ENCODE measurements at places on chromosomes 2 and 18.

DNA sequence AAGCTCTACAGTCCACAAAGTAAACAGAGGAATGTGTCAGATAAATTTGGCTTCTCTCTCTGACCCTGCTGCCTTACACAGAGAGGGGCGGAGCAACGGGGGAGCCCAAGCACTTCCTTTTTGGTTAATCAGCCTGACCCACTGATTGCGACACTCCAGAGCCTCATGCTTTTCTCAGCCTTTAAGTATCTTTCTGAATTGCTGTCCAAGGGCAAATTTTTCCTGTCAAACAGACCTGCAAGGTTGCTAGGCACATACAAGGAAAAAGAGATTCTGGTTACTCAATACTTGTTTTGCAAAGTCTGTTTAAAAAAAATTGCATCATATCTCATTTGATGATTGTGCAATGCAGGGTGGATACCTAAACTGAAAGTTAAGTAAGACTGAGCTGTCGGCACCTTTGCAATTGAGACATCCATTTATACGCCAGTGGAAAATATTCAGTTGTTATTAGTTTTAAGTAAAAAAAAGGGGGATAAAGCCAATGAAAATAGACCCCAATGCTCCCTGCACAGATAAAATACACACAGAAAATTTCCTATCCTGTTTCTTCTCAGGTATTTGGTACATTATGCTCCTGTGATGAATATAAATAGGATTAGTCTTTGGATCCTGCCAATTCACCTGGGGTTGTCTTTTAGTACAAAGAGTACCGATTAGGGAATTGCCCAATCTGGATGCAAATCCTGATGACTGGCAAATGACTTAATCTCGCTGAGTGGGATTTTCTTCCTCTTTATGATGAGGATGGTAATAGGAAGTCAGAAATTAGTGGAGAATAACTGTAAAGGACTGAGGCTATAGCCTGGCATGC is 260.2 kb upstream of the TRIB2 start:
- no peak for DNase-seq

DNA sequence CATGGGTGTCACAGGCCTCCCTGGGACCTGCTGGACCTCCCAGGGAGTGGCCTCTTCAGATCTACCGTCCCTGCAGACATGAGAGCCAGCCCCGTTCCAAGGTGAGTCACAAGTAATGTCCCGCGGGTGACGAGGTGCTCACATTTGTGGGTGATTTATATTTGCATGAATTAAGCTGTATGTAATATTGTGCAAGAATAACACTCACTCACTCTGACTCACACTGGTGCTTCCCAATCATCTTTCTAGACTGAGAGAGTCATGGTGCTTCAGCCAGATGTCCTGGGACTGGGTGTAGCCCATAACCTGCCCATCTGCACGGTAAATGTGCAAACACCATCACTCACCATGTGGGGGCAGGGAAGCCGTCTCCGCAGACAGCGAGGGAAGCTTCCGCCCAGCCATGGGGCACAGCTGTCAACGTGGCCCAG is 347.5 kb upstream of the SALL3 start:
- DNase-seq: no peak

GRCh38 chr2:112839407-112840067 is 3.0 kb upstream of the IL1B start:
- no peak for DNase-seq

- DNase-seq: no peak
Observed at GRCh38 chr2:30664761-30665358, 142.4 kb downstream of the CAPN13 start.

GRCh38 chr2:158325031-158325781 is 131.3 kb downstream of the CCDC148 start:
- DNase-seq: no peak

DNA sequence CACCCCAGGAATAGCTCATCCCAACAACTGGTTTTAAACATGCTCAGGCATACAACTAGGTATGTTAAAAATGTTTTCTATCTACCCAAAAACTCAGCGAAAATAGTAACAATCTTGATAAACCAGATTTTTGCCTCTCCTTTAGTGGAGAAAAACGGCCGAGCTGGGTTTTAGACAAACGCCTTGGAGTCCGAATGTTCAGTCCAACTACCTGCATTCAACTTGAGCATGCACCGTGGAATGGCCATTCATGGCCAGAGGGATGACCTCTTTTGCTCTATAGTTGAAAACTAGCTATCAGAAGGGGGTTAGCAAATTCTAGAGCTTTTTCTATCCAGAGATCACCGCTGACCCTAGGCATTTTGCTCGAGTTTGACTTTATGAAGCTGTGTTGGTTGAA is 30.8 kb downstream of the PDIA6 start:
- no peak for DNase-seq

GRCh38 chr2:10831400-10831985 is 18.9 kb upstream of the PDIA6 start:
- no peak for DNase-seq

DNA sequence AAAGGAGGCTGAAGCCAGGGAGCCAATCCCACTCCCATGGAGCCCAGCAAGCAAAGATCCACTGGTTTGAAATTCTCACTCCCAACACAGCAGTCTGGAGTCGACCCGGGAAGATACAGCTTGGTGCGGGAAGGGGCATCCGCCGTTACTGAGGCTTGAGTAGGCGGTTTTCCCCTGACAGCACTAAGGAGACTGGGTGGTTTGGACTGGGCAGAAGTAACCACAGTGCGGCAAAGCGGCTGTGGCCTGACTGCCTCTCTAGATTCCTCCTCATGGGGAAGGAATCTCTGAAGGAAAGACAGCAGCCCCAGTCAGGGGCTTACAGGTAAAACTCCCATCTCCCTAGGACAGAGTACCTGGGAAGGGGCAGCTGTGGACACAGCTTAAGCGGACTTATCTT is 261.6 kb upstream of the KYNU start:
- no peak for DNase-seq

- no peak for DNase-seq
Observed at GRCh38 chr18:77110400-77110799, 22.2 kb downstream of the MBP start.

GRCh38 chr2:48199070-48199469 is 292.8 kb upstream of the FBXO11 start:
- DNase-seq: no peak

- DNase-seq: no peak
Observed at GRCh38 chr2:52844701-52845423, 922.7 kb upstream of the CHAC2 start.

GRCh38 chr2:224222291-224222690 is 179.6 kb downstream of the FAM124B start:
- DNase-seq: peak; percentile 2

- DNase-seq: no peak
Observed at GRCh38 chr2:142100139-142100873, 30.5 kb downstream of the LRP1B start.

DNA sequence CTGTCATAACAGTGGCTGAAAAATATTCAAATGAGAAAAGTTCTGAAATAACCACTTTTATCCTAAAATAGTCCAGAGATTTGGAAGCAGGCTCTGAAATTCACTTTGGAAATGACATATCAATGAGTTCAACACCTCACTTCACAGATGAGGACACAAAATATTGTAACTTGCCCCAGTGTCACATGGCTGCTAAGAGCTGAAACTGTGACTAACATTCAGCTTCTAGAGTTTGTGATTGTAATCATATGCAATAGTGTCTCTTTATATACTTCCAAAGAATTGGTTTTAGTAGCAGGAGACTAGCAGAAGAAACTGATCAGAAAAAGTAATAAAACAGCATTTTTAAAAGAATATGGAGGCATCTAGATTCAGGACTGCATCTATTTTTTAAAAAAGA is 52.1 kb downstream of the SFT2D3 start:
- no peak for DNase-seq

- DNase-seq: no peak
Observed at GRCh38 chr18:48228301-48228715, 180.9 kb downstream of the ZBTB7C start.

DNA sequence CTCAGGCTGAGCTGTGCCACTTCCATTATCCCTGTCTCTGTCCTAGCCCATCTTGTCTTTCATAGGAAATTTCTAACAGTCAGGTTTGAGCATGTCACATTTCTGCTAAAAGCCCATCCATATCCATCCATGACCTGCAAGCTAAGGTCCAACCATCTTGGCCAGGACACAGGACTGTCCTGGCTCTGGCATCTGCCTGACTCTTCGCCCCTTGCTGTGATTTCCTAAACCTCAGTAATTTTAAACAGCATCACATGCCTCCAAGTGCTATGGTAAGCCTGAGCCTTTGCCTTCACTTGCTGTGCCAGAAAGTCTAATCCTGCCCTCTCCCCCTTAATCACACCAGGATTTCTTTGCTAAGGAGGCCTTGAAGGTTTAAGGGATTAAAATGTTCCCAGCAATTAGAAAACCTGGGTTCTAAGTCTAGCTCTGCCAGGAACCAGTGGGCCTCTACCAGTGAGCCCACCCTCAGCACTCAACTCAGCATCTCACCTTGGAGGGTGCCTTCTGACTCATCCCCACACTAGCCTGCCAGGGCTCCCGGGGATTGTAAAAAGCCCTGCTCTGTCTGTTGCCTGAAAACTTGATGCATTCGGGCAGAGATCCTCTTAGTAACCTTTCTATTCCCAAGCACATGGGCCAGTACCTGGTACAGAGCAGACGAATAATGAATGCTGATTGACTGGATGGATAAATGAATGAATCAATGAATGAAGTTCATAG is 411.0 kb downstream of the LRATD1 start:
- no peak for DNase-seq

- no peak for DNase-seq
Observed at GRCh38 chr2:108923019-108923700, 65.9 kb downstream of the EDAR start.

- no peak for DNase-seq
Observed at GRCh38 chr2:223090039-223090438, 38.0 kb downstream of the KCNE4 start.

DNA sequence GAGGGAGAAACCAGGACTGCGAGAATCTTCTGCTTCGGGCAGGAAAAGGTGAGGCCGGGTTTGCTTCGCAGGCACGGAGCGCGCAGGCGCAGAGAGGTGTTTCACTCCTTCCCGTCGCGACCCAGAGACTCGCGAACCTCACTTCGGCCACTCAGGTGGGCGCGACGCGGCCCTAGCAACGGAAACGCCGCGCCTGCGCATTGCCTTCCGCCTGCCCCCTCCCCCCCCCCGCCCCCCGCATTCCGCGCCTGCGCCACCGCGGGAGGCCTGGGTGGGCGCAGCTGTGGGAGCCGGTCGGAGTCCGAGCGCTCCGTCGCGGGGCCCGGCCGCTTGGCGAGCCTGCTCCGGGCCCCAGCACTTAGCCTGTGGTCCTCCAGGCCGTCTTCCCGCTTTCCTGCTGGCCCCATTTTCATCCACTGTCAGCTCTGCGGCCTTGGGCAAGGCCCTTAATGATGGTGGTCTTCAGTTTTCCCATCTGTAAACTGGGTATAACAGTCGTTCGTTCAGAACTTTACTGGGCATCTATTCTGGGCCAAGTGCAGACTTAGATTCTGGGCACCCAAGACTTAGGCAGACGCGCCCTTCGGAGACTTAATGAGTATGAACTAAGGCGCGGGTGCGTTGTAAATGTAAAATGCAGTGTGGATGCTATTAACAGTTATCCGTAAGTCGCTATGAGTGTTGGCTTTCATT is 62.1 kb upstream of the ACKR3 start:
- DNase-seq: peak; percentile 77

GRCh38 chr2:127776122-127776780 is 34.7 kb downstream of the WDR33 start:
- DNase-seq: no peak

- no peak for DNase-seq
Observed at GRCh38 chr2:5777131-5777535, 84.9 kb downstream of the SOX11 start.

DNA sequence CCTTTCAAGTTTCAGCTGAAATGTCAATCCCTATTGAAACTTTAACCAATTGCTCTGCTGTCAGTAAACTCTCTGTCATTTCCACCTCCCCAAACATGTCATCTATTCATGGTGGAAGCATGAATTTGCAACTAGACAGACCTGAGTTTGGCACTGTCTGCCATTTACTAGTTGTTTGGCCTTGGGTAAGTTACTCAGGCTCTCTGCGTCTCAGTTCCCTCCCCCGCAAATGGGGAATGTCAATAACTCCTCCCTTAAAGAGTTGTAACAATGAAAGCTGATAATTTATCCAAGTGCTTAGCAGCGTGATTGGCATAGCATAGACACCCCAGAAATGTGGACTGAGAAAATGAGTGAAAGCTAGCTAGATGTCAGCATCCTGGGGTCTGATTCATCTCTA is 73.3 kb upstream of the THOC1 start:
- DNase-seq: no peak
